NCI-H187 (cell line): ENCODE measurements at places on chromosomes 11 and 22.

DNA sequence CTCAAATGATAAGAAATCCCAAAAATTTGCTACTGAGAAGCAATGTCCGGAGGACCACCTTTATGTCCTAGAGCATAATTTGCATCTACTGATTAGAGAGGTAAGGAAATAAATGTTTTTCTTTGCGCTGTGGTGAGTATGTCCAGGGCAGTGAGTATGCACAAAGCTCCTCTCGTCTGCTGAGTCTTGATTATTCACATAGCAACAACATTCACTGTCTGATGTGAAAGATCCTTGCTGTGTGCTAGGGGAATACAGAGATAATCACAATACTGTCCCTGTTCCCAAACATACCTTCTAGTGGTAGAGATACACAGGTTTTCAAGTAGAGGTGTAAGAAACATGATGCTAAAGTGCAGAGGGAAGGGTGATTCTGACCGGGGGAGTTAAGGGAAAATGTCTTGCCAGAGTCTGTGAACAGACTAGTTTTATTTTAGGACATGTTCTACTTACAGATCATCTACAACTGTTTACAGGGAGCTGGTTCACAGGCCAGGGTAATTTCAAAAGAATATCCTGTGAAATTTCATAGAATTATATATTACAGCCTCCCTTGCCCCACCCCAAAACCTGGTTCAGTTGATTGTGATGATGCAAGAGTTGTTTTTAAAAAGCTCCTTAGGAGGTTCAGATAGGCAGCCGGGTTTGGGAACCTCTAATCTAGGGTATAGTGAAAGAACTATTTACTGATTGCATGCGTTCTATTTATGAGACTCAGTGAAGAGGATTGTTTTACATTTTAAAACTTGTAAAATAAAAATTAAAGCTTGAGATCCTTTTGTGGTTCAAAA is 12.6 kb downstream of the MED17 start:
- DNase-seq = no peak

- no peak for DNase-seq
These were observed 5.1 kb downstream of the POU2AF3 start for GRCh38 chr11:111303461-111303860.

DNA sequence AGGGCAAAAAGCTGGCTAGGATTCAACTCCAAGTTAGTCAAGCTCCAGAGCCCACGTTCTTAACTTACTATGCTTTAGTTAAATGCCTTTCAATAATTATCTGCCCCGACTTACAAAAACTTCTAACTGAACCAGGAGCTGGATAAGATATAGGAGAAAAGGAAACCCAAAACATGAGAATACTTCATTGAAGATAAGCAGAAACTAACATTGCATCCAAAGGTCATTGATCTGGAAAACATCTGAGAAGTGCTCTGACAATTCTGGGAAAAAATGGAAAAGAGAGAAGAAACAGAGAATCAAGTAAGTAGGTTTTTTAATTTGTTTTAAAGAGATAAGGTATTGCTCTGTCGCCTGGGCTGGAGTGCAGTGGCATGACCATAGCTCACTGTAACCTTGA is 27.2 kb downstream of the ACAT1 start:
- DNase-seq = no peak

DNA sequence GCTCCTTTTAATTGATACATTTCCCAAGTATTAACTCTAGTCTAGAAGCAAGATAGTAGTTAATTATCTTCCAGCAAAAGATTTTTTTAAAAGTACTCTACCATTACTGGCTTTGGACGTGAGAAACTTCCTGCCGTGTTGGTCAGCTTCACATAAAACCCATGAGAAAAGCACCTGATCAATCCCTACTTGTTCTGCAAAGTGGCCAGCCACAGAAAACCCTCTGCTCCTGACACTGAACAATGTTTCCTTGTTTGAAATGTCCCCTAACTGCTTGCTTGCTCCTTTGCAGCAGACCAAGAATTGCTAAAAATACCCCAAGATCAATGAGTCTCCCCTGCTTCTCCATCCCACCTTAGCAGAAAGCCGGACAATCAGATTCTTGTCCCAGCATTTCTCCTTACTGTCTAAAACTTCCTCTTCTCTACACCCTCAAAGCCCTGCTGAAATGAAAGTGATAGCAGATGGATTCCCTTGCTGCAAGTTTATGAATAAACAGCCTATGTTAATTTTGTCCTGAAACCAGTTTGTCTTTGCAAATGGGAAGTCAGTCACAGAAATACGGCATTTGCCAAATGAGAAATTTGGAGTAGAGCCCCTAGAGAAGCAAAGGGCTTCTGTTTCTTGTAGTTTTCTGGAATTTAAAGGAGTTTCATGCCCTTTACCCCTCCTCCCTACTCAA is 207.1 kb upstream of the ARHGAP20 start:
- no peak for DNase-seq

GRCh38 chr11:3154001-3154599 is 11.0 kb downstream of the OSBPL5 start:
- DNase-seq = no peak

DNA sequence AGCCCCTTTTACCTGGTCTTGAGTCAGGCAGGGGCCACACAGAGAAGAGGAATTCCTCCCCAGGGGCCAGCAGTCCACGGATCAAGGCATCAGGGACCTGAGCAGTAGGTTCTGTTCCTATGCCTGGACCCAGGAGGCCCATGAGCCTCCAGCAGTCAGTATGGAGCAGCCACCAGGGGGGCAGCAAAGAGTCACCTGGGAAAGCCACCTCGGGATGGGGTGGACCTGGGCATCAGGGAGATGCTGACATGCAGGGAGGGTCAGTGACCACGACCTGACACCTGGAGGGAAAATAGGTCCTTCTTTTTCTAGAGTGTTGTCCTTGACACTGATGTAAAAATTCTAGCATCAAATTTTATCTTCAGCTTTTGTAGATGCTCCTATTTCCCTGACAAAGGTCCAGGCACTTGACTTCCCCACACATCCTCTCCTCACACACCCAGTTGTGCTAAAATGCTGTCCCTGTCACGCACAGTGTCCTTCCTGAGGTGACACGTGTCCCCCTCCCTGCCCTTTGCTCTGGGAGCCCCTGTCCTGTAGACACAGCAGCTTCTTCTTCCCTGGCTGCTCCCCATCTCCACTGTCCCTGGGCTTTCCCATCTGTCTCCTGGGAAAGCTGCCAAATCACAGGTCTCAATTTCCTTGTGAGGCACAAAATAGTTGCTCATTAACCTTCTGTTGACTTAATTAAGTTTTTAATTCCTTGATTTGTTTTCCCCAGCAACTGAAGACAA is 70.0 kb upstream of the IGLL5 start:
- DNase-seq = no peak

DNA sequence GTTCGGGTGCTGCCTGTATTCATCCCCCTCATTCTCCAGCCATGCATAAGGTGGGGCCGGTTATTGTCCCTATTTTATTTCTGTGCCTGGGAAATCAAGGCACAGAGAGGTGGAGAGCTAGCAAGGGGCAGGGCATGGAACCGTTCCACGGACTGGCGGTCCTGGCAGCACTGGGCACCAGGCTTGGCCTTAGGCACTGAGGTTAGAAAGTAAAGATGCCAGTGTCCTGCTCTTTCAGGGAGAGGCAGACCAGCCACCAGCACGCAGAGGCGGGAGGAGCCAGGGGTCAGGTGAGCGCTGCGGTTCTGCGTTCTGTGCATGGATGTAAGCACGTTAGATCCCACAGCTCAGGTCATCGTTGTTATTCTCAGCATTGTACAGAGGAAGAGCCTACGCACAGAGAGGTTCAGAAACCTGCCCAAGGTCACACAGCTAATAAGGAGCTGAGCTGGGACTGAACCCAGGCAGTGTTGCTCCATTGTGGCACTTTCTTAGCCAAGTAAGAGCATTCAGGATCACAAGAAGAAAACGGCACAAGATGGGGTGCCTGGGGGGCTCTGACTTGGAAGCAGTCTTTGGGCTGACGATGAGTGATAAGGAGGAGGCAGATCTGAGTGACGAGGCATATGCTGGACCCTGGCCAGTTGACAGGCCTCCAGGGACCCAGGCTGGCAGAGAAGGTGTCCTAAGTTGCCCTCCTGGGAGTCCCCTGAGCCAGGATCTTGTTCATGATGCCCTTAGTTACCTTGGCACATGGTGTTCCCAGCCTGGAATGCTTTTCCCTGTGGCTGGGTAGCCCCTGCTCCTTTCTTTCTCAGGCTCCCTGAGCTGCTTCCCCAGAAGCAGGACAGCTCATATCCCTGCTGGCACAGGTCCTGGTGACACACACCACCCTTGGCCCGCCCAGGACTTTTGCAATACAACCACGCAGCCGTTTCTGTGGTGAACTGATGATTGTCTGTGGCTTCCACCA is 41.1 kb downstream of the OSBPL5 start:
- no peak for DNase-seq

DNA sequence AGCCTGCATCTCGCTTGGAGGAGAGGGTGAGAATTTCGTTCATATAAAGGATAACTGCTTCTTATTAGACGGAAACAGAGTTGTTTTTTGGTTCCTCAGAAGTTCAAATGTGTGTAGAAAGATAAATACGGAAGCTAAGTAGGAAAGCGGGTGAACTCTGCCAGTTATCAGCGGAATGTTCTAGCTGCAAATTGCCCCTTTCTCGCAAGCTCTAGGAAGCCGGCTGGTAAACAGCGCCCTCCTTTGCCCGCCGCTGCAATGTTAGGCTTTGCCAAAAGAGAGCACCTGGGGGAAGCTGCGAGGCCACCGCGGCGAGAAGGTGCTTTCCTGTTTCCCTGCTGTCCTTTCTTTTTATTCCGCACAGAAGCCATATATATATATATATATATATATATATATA is 67.0 kb downstream of the IGLL5 start:
- DNase-seq = no peak

GRCh38 chr11:110807801-110808200 is 95.6 kb upstream of the ARHGAP20 start:
- DNase-seq = no peak

DNA sequence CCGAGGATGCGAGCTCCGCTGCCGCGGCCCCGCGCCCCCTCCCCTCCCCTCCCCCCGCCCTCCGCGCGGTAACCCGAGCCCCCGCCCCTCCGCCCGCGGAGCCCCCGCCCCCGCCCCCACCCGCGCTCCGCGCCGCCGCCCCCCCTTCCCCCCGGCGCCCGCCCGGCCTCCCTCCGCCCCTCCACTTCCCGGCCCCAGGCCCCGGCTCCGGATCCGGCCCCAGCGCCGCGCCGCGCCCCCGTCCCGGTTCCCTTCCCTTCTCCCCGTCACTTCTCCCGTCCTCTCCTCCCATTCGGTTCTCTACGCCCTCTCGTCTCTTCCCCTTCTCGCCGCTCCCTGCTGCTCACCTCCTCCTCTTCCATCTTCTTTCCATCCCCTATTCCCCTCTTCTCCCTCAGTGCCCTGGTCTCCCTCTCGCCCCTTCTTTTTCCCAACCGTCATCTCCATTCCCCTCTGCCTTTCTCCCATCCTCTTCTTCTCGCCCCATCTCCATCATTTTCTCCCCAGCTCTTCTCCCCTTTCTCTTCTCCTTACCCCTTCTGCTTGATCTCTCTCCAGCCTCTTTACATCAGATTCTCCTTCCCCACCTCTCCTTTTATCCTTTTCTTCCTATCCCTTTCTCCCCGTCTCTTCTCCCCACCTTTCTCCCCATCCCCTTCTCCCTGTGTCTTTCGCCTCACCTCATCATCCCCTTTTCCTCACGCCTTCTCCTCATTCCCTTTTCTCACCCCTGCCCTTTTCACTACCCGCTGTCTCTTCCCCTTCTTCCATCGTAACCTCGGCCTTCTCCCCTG is at the start of gene DCHS1:
Gene DCHS1, minus strand, starts transcription at position 20 of the 794 bp plus-strand sequence. CDS start 14,196 bp downstream, outside the sequence.
- DNase-seq = no peak

- DNase-seq = no peak
These were observed 10.8 kb upstream of the MS4A13 start for GRCh38 chr11:60504219-60504905.

- DNase-seq = no peak
These were observed 6.9 kb upstream of the MS4A14 start for GRCh38 chr11:60389279-60389910.

- DNase-seq = no peak
These were observed 106.4 kb upstream of the SESN3 start for GRCh38 chr11:95337175-95337957.

DNA sequence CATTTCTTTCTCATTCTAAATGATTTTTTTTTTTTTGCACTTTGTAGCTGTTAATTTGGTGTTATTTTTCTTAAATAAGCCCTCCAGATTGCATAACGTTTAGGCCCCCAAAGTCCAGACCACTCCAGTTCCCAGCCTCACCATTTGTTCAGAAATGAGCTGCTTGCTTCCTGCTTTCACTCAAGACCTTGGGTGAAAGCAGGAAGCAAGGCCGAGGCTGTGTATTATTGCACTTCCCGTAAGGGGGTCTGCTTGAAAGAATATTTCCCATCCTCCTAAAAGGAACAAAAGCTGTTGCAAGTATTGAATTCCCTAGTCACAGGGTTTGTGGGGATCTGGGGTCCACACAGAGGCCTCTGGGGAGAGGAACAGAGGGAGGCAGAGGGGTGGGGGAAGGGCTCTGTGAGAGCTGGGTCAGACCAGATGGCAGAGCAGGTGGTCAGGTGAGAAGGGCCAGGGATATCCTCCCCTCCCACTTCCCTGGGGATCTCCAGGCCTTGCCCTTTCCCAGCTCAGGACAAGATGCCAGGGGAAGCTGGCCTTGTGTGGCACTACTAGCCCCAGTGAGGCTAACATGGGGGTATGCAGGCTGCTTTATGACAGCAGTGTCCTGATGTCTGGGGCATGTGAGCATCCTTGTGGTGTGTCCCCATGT is 51.6 kb upstream of the MYEOV start:
- no peak for DNase-seq

- DNase-seq = no peak
These were observed 6.6 kb upstream of the USP2 start for GRCh38 chr11:119388103-119388502.

GRCh38 chr11:67266449-67267187 is at the start of gene GRK2:
Gene GRK2, plus strand, starts transcription at chr11:67266473. Its CDS starts 227 bp downstream, at chr11:67266700.
- DNase-seq = no peak

DNA sequence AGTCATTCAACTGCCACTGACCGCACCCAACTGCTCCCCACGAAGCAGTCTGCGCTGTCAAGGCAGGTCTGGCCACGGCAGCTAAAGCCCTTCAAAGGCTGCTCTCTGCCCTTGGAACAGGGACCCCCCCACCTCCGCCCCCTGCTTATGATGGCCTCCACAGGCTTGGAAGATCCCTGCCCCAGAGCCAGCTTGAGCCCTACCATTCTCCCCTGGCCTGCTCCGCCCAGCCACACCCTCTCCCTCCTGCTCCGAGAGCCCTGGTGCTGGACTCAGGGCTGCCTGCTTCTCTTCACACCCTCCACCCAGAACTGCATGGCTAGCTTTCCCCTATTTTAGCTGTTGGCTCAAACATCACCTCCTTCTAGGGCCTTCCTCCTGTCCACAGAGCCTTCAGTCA is 19.0 kb downstream of the ZMAT5 start:
- no peak for DNase-seq

- DNase-seq = no peak
These were observed at the start of gene LRRC75B for GRCh38 chr22:24592851-24593558. Gene LRRC75B, minus strand, starts transcription at chr22:24593073. Its CDS starts 34 bp downstream, at chr22:24593039.

DNA sequence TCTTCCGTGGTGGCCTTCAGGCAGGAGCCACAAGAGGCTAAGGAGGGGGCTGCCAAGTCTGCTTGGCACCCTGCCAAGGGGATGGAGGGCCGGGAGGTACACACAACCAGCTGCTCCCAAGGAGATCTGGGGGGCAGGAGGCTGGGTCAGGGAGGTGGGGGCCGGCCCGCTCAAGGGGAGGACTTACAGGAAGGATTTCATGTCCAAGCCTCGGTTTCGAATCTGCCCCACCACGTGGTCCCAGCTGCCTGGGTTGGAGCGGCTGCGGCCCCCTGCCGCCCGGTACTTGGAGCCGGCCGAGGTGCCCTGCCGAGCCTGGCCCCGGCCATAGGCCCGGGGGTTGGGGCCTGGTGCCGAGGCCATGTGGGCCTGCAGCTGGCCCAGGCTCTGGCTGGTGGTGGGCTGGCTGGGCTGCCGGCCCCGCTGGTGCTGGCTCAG is 33.5 kb downstream of the LRRC10B start:
- no peak for DNase-seq
